ENCODE measurements at places on chromosomes 1 and 21.

DNA sequence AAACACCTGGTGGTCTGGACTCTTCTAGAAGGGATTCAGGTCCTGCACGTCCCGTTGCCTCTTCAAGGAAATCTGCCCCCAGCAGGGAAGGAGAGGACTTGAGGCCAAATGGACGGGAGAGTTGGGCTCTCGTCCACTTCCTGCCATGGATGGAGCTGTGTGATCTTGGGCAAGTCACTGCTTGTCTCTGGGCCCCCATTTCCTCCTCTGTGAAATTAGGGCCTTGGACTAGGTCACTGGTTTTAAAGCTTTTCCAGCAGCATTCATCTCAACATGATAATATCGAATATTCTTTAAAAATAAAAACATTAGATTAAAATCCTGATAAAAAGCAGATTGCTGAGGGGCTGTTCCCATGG, 26.9 kb downstream of the LHX4 start:
- no peak for DNase-seq

DNA sequence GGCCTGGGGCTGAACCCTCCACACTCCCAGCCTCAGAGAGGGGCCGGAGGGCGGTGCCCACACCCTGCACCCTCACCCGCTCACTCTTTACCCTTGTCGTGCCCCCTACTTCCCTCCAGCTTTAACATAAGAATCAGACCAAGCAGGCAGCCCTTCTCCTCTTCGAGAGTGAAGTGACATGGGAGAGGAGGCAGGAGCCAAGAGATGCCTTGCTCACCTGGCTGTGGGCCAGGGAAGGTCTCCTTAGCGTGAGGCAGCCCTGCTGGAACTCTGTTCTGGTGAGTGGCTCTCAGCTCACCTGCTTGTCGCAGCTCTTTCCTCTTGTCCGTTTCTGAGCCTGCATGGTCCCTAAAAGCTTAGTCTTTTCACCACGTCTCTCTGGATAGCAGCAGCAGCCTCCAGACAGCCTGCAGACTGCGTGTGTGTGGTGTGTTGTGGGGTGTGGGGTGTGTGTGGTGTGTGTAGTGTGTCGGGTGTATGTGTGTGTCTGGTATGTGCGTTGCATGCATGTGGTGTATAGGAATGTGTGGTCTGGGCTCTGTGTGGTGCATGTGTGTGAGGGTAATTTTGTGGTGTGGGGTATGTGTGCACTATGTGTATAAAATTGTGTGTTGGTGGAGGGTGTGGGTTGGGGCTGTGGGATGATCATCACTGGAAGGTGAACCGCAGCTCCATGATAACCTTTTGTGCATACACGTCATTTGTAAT, 86.7 kb downstream of the CCDC185 start:
- DNase-seq, result no peak

GRCh38 chr1:217193151-217193550, 437.7 kb downstream of the GPATCH2 start:
- DNase-seq, result no peak

- peak; percentile 11 for DNase-seq
Measured at GRCh38 chr1:11952455-11953109, 18.1 kb downstream of the PLOD1 start.

GRCh38 chr1:29592731-29593130, 356.4 kb downstream of the PTPRU start:
- DNase-seq, result no peak

DNA sequence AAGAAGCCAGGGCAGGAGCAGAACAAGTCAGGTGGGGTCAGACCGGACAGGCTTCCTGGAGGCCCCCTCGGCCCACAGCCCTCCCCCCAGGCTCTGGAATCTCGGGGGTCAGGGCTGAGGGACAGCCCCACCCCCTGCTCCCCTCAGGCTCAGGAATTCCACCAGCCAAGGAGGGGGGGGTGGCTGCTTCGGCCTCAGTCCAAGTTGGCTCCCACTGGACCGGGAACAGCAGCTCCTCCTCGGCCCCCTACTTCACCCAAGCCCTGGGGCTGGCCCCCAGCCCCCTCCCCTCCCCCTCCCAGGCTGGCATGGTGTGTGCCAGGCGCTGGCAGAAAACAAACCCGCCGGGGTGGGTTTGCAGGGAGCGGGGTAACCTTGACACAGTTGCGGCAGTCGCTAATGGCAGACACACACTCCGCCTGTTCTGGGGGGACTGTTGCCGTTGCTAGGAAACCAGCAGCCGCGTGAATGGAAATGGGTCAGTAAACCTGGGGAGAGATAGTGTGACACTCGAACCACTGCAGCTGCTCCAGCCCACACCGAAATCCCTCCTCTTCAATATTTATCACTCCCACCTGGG, 32.4 kb downstream of the AHDC1 start:
- no peak for DNase-seq

DNA sequence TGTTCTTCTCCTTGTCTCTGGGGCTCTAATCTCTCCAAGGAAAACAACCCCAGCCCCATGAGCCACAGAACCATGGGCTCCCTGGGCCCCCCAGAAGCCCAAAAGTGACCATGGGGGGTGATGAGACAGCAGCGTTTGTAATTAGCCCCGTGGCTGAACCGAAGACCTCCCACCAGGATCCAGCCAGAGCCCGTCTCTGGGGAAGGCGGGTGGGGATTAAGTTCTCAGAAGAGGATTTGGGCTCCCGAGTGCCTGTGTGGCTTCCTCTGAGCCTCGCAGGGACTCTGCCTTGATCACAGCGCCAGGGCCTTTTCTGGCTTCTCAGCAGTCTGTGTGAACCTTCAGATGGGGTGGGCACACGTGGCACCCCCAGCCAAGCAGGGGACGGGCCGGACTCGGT, 77.0 kb downstream of the ALPL start:
- no peak for DNase-seq

DNA sequence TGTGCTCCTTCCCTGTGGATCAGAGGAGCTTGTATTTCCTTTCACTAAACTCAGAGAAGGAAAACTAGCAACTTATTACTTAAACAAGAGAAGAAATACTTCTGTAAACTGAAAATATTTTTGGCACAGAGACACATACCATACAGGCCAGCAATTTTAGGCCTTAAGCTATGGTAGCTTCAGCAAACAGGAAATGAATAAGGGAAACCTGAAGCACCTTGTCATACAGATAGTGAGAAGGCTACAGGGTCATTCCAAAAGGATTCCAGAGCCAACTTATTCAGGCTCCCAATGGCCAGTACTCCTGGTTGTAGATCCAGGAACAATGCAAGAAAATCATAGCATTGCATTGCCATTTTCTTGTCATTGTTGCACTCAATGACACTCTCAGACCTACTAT, 9.1 kb upstream of the KYAT3 start:
- DNase-seq, result peak; percentile 45

DNA sequence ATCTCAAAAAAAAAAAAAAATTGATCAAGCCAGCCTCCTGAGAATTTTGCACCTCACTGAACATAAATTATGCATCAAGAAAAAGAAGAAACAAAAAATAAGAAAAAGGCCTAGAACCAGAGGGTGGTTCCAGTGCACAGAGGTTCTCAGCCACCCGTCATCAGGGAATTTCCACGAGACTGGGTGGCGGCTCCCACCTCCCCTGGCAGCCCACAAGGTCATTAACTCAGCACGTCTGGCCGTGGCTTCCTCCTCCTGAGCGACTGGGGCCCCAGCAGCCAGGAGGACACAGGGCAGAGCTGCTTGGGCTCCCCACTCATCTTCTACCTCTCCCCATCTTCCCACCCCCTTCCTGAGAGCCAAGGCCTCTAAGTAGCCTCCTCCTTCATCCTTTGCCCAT, 15.7 kb upstream of the TMEM51 start:
- DNase-seq, result no peak

DNA sequence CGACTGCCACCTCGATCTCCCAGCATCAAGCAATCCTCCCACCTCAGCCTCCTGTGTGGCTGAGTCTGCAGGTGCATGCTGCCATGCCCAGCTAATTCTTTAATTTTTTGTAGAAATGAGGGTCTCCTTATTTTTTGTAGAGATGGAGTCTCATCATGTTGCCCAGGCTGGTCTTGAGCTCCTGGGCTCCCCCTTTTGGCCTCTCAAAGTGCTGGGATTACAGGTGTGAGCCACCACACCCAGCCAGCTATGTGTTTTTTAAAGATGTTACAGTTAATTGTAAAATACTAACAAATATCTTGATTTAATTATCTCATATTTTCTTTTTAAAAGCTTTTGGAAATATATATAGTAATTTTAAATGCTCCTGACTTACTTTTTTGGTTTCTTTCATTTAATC, 181.3 kb upstream of the DMRTA2 start:
- DNase-seq, result no peak

- no peak for DNase-seq
Measured at GRCh38 chr1:234861761-234862160, 251.8 kb upstream of the IRF2BP2 start.

DNA sequence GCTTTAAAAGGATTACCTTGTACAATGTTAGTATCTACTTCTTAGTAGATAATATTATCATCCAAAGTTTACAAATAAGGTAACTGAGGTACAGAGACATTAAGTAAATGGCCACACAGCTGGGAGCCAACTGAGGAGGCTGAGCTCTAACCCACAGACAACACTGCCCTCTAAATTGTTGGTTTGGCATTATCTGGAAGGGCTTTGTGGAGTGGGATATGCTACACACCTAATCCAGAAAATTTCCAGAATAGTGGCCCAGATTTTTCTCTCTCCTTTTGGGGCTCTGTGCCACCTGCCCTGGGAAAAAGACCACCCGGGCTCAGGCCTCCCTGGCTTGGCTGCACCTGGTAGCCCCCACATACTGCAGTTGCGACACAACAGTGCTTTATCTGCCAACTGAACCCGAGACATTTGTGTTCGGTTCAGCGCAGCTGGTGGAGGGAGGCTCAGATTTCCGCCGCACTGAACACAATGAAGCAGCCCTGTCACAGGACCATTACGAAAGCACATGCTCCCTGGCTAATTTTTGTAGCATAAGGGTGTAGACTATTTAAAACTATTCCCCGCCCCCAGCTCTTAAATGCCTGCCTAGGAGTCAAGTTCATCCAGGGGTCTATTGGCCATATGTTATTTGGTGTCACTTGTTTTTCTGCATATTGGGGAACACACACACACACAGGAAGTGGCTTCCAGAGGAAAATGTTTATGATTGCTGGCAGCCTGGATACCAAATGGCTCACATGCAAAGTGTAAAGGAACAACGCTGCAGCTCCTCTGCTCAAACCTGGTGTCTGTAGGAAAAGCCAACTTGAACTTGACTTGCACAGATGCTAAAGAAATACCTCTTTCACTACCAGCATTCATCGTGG, 92.3 kb upstream of the ESRRG start:
- DNase-seq, result no peak

DNA sequence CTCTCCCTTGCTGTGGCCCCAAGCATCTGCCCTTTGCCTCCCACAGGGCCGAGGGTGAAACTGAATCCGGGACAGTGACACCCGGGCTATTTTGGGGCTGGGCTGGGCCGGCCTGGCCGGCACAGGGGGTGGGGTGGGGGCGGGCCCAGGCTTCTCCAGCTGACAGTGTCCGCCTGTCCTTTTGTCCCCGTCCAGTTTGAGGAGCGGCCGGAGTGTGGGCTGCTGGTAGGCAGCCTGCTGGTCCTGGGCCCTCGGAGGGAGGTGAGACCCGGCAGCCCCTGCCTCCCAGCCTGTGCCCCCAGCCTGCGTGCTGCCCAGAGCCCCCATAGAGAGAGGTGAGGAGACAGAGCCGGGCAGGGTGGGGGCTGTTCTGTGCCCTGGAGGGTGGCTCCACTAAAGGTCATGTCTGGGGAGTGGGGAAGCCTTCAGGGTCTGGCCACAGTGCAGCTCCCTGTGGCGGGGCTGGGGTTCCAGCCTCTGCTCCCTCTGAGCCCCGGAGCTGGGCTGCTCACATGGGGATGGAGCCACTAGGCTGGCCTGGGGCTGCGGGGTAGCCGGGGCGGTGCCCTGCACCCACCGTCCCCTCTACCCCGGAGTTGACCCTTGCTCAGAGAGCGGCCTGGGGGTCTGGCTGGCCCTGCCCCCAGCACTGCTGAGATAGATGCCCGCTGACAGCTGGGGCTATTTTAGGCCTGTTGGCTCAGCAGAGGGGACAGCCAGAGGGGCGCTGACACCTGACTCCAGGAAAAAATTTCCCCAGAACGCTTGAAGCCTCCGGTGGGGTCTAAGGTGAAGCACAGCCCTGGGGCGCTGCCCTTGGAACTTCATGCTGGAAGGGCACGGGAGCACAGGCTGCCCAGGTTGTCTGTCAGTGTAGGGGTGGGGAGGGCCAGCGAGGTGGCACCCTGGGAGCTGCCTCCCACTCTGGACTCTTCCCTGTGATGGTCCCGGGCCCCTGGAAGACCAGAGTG, at the start of gene OBSCN:
Gene OBSCN, plus strand, starts transcription at position 194 of the 971 bp plus-strand sequence. CDS start 3,740 bp downstream, outside the sequence.
- no peak for DNase-seq

DNA sequence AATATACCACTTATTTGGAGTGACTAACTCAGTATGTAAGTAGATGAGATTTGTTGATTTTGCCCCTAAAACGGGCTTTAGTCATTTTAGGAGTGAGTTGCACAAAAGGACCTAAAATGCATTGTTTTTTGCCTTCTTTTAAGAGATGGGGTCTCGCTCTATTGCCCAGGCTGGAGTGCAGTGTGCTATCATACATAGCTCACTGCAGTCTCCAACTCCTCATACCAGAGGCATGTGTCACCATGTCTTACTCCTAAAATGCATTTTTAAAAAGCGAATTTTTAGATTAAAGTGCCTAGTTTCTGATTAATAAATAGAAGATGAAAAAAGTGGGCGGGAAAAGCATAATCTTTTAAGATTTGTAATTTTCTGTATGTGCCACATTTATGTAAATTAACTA, 11.5 kb upstream of the NEXN start:
- DNase-seq, result peak; percentile 63

GRCh38 chr1:8545078-8545477, 227.2 kb downstream of the SLC45A1 start:
- DNase-seq, result no peak

DNA sequence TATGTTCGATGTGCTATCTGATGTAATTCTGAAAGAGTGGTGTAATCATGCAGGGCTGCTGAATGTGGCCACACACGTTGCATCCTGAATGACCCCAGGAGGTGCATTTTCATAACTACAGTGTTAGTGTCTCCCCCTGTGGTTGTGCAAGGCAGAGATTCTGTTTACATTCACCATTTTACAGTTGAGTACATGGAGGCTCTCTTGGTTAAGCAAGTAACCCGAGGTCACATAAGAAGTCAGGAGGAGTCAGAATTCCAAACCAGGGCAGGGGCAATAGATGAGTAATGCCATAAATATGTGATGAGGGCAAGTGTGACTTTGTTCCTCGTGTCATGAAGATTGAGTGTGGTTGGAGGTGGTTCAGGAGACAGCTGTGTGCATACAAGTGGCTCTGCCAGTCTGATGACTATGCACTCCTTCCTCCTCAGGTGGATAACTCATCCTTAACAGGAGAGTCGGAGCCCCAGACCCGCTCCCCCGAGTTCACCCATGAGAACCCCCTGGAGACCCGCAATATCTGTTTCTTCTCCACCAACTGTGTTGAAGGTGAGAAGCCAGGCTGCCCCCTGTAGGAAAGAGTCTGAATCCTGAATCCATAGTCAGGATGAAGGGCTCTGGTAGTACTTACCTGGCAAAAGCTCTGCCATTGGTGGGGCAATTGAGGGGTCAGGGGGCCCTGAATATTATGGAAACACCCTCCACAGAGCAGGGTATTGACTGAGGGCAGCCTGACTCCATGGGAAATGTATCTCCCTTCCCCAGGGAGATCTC, 9.3 kb downstream of the ATP1A2 start:
- DNase-seq, result peak; percentile 81

DNA sequence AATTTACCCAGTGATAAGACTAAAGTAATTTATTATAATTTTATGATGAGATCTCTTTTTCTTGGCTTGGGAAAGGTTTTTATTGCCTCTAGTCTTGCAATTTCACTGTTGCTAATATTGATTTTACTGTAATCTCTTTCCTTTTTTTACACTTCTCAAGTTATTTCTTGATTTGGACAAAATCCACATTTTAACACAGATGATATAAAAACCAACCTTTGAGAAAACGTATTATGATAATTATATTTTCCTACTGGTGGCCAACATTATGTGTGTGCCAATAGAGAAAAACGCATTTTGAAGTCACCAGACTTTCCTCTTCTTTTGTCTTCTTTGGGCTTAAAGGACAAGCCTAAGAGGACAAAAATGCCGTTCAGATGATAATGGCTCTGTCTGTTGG, 314.9 kb downstream of the PRDM2 start:
- no peak for DNase-seq

Data from fibroblast of the aortic adventitia (primary cell).